ENCODE measurements at places on chromosomes 16 and 17. TPM values are rescaled to one million over a fixed set of nuclear protein-coding genes. Genes with fewer than 3 reads are reported as not detected.

Gene LAT
- 8.6 TPM for total RNA-seq

GRCh38 chr17:73284354-73284753 is 22.7 kb upstream of the CPSF4L start:
- DNase-seq: no peak
- H3K4me1 ChIP-seq: peaks cover 16% of the 10 kb centered on the region
- no peaks in the 10 kb centered on the region for H3K36me3 ChIP-seq
- no peaks in the 10 kb centered on the region for H3K27me3 ChIP-seq

GRCh38 chr16:72878301-72879269 is 169.3 kb downstream of the ZFHX3 start:
- no peak for DNase-seq
- H3K4me1 ChIP-seq: peaks cover 7% of the 10 kb centered on the region
- H3K27me3 ChIP-seq: no peaks in the 10 kb centered on the region
- no peaks in the 10 kb centered on the region for H3K36me3 ChIP-seq
- no peak overlapping the region for H3K27ac ChIP-seq

GRCh38 chr17:74274709-74275340 is 791 bp downstream of the DNAI2 start:
- H3K4me3 ChIP-seq: no peak overlapping the region
- no peak overlapping the region for H3K27ac ChIP-seq
- no peaks in the 10 kb centered on the region for H3K27me3 ChIP-seq
- no peaks in the 10 kb centered on the region for H3K36me3 ChIP-seq

All from Karpas-422 (cell line).